ENCODE measurements at places on chromosomes 4 and X. TPM values are rescaled to one million over a fixed set of nuclear protein-coding genes. Genes with fewer than 3 reads are reported as not detected.

MAGEA12 gene
- total RNA-seq = not detected

STPG2 gene
- not detected for total RNA-seq

ALAS2 gene
- total RNA-seq = not detected

CFP gene
- 5.1 TPM for total RNA-seq

FABP2 gene
- not detected for total RNA-seq

EGFL6 gene
- total RNA-seq = 0.12 TPM

DGAT2L6 gene
- not detected for total RNA-seq

PRSS12 gene
- not detected for total RNA-seq

GABRQ gene
- 0.05 TPM for total RNA-seq

SCML2 gene
- total RNA-seq = 4.6 TPM

- H3K4me1 ChIP-seq = no peaks in the 10 kb centered on the region
- peaks cover 2% of the 10 kb centered on the region for H3K27me3 ChIP-seq
- DNase-seq = no peak
- H3K4me3 ChIP-seq = no peak overlapping the region
Observed at GRCh38 chr4:51825341-51825740, 17.6 kb upstream of the DCUN1D4 start.

DNA sequence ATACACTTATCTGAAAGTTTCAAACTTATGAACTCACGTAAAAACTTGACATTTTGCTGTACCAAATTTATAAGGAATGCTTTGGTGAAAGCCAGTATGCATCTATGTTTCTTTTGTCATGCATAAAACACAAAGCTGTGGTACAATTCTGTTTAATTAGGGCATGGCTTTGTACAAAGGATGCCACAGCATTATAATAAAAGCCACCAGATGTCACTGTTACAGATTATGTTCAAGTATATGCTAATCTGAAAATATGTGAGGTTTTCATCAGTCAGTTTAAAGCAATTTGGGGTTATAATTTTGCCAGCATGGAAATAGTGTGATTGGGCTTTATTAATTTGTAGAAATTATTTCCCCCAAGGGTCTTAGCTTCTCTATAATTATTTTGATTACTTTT lies 69.0 kb downstream of the ATOH1 start:
- no peaks in the 10 kb centered on the region for H3K4me1 ChIP-seq
- no peaks in the 10 kb centered on the region for H3K36me3 ChIP-seq
- no peaks in the 10 kb centered on the region for H3K27me3 ChIP-seq
- no peak overlapping the region for H3K4me3 ChIP-seq

DNA sequence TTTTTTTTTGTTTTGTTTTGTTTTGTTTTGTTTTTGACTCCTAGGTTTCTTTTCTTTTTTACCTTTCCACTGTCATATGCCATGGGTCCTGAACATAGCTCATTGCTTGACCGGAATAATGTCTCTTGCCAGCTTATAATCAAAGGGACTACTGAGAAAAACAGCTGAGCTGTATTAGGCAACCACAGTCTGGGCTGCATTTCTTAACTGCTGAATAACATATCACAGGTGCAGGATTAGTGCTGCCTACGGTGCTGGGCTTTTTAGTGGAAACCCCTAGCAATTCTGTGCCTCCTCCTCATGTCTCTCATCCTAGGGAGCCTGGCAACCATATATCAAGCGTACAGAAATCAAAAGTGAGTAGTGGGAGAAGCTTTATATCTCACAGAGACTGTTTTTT lies 333.5 kb downstream of the BMPR1B start:
- peaks cover 3% of the 10 kb centered on the region for H3K27me3 ChIP-seq
- H3K36me3 ChIP-seq = no peaks in the 10 kb centered on the region
- H3K27ac ChIP-seq = no peak overlapping the region
- no peak overlapping the region for H3K4me3 ChIP-seq

- H3K4me1 ChIP-seq = no peaks in the 10 kb centered on the region
- no peak overlapping the region for H3K27ac ChIP-seq
- H3K36me3 ChIP-seq = peaks cover 10% of the 10 kb centered on the region
- H3K27me3 ChIP-seq = no peaks in the 10 kb centered on the region
- DNase-seq = no peak
- H3K4me3 ChIP-seq = no peak overlapping the region
Observed at GRCh38 chrX:40661489-40661888, 14.1 kb upstream of the CXorf38 start.

- no peak overlapping the region for H3K4me3 ChIP-seq
- no peaks in the 10 kb centered on the region for H3K27me3 ChIP-seq
- H3K4me1 ChIP-seq = no peaks in the 10 kb centered on the region
- no peak overlapping the region for H3K27ac ChIP-seq
- no peak for DNase-seq
Observed at GRCh38 chrX:34325460-34325859, 193.3 kb upstream of the FAM47A start.

- H3K27me3 ChIP-seq = no peaks in the 10 kb centered on the region
- H3K4me1 ChIP-seq = no peaks in the 10 kb centered on the region
- no peak for DNase-seq
- no peak overlapping the region for H3K27ac ChIP-seq
Observed at GRCh38 chrX:12153317-12153716, 15.0 kb downstream of the FRMPD4 start.

GRCh38 chr4:19809989-19810388 lies 441.7 kb upstream of the SLIT2 start:
- no peak overlapping the region for H3K4me3 ChIP-seq
- no peak overlapping the region for H3K27ac ChIP-seq
- no peaks in the 10 kb centered on the region for H3K27me3 ChIP-seq
- no peaks in the 10 kb centered on the region for H3K4me1 ChIP-seq

DNA sequence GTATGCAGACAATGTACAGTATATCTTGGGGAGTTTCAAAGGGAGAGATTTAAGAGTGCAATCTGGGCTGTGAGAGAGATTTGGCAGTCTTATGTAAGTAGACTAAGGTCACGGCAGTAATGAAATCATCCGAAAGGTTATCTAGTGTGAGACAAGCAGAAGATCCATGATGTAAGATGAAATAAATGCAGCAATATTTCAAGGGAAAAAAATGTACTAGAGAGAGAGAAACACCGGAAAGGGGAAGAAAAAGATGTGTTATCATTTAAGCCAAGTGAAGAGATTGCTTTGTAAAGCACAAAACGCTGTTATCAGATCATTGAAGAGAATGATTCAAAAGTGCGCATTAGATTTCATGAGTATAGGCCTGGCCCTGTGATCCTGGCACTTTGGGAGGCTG lies 88.4 kb upstream of the GUCY1A1 start:
- H3K4me3 ChIP-seq = no peak overlapping the region
- DNase-seq = no peak
- H3K27ac ChIP-seq = no peak overlapping the region
- H3K4me1 ChIP-seq = peaks cover 5% of the 10 kb centered on the region
- H3K27me3 ChIP-seq = no peaks in the 10 kb centered on the region
- no peaks in the 10 kb centered on the region for H3K36me3 ChIP-seq

GRCh38 chr4:30912098-30912714 lies 192.0 kb downstream of the PCDH7 start:
- no peak for DNase-seq
- no peak overlapping the region for H3K27ac ChIP-seq

DNA sequence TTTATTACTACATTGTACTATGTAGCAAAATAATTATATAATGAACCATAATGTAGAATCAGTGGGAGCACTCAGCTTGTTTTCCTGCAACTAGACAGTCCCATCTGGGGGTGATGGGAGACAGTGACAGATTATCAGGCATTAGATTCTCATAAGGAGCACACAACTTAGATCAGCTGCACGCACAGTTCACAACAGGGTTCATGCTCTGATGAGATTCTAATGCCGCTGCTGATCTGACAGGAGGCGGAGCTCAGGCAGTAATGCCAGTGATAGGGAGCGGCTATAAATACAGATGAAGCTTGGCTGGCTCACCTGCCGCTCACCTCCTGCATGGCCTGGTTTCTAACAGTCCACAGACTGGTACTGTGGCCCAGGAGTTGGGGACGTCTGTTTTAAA lies 199.2 kb downstream of the MAB21L2 start:
- H3K4me3 ChIP-seq = no peak overlapping the region
- no peak for DNase-seq
- H3K36me3 ChIP-seq = peaks cover 6% of the 10 kb centered on the region
- H3K27me3 ChIP-seq = no peaks in the 10 kb centered on the region
- H3K27ac ChIP-seq = no peak overlapping the region
- no peaks in the 10 kb centered on the region for H3K4me1 ChIP-seq

DNA sequence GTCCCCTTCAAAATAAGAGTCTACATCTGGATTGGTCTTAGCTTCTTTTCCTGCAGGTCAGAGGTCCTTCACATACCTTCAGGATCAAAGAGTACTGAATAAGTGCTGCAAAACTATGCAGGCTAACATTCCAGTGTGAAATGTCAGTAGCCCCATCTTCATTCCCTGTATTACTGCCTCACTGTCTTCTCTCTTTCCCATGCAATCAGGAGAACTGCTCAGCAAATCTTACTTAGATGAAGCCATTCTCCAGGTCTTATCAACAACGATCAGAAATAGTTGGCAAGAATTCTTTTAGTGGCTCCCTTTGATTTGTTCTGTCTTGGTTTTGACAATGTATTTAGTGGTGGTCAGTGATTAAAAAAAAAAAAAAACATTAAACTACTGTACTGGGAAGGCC lies 26.0 kb upstream of the IQCM start:
- no peaks in the 10 kb centered on the region for H3K36me3 ChIP-seq
- H3K4me3 ChIP-seq = no peak overlapping the region
- no peaks in the 10 kb centered on the region for H3K27me3 ChIP-seq
- no peak overlapping the region for H3K27ac ChIP-seq
- H3K4me1 ChIP-seq = no peaks in the 10 kb centered on the region
- DNase-seq = no peak

GRCh38 chr4:12293906-12294525 lies 865.3 kb upstream of the HS3ST1 start:
- no peaks in the 10 kb centered on the region for H3K27me3 ChIP-seq
- H3K27ac ChIP-seq = no peak overlapping the region
- no peak overlapping the region for H3K4me3 ChIP-seq
- no peak for DNase-seq
- no peaks in the 10 kb centered on the region for H3K36me3 ChIP-seq
- H3K4me1 ChIP-seq = no peaks in the 10 kb centered on the region

DNA sequence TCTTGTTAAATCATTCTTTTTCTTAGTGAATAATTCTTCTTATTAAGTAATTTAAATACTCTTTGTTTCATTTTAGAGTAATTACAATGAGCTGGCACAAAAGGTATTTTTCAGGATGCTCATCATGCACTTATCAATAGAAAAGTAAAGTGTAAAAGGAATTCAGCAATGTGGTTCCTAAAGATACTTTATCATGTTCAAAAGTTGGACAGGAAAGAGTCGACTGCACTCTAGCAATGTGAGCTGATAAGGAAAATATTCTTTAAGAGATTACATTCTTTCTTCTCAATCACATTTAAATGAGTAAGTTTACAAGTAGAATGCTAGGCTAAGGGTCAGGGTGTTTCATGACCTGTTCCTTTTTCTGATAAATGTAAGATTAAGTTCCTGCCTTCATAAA lies 609.5 kb upstream of the FAM241A start:
- H3K27ac ChIP-seq = no peak overlapping the region
- H3K27me3 ChIP-seq = no peaks in the 10 kb centered on the region
- DNase-seq = no peak
- no peaks in the 10 kb centered on the region for H3K36me3 ChIP-seq
- no peaks in the 10 kb centered on the region for H3K4me1 ChIP-seq

GRCh38 chr4:41070516-41071281 lies 143.6 kb downstream of the APBB2 start:
- DNase-seq = no peak
- no peak overlapping the region for H3K27ac ChIP-seq
- H3K36me3 ChIP-seq = no peaks in the 10 kb centered on the region
- no peaks in the 10 kb centered on the region for H3K4me1 ChIP-seq

- H3K27me3 ChIP-seq = no peaks in the 10 kb centered on the region
- H3K27ac ChIP-seq = no peak overlapping the region
- H3K4me1 ChIP-seq = no peaks in the 10 kb centered on the region
- no peaks in the 10 kb centered on the region for H3K36me3 ChIP-seq
Observed at GRCh38 chr4:137735561-137736104, 203.3 kb upstream of the PCDH18 start.

- no peak overlapping the region for H3K27ac ChIP-seq
- no peak for DNase-seq
- no peaks in the 10 kb centered on the region for H3K4me1 ChIP-seq
- H3K27me3 ChIP-seq = no peaks in the 10 kb centered on the region
- no peak overlapping the region for H3K4me3 ChIP-seq
- no peaks in the 10 kb centered on the region for H3K36me3 ChIP-seq
Observed at GRCh38 chrX:142238536-142238935, 33.4 kb upstream of the MAGEC2 start.

GRCh38 chr4:1463088-1463926 lies 57.1 kb upstream of the NKX1-1 start:
- no peak overlapping the region for H3K27ac ChIP-seq
- no peak for DNase-seq
- no peaks in the 10 kb centered on the region for H3K36me3 ChIP-seq
- H3K27me3 ChIP-seq = peaks cover 18% of the 10 kb centered on the region
- no peaks in the 10 kb centered on the region for H3K4me1 ChIP-seq

- no peak overlapping the region for H3K27ac ChIP-seq
- no peaks in the 10 kb centered on the region for H3K36me3 ChIP-seq
- no peak overlapping the region for H3K4me3 ChIP-seq
- H3K27me3 ChIP-seq = no peaks in the 10 kb centered on the region
- H3K4me1 ChIP-seq = no peaks in the 10 kb centered on the region
Observed at GRCh38 chr4:172042714-172043114, 229.5 kb downstream of the GALNTL6 start.

DNA sequence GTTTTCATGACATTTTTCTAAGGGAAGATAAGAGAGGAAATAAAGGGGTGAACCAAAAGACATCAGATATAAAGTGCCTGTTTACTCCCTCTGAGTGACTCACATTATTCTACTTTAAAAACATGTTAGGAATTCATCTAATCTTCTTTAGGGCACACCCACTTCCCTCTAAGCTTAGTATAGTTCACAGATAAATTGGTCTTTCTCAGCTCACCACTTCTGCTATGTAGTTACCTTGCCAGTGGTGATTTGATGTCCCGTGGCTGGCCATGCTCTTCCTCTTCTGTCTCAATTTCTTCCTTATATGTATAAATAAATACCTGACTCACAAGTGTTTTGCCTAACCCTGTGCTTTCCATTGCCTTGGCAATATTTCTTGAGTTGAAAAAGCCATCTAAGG lies 96.8 kb downstream of the PDLIM5 start:
- no peak for DNase-seq
- no peak overlapping the region for H3K27ac ChIP-seq
- no peaks in the 10 kb centered on the region for H3K4me1 ChIP-seq
- H3K36me3 ChIP-seq = peaks cover 10% of the 10 kb centered on the region

- H3K27me3 ChIP-seq = peaks cover 3% of the 10 kb centered on the region
- H3K4me1 ChIP-seq = no peaks in the 10 kb centered on the region
- H3K27ac ChIP-seq = no peak overlapping the region
- no peak overlapping the region for H3K4me3 ChIP-seq
- DNase-seq = no peak
Observed at GRCh38 chr4:185837415-185838103, 25.6 kb upstream of the SORBS2 start.

- no peaks in the 10 kb centered on the region for H3K36me3 ChIP-seq
- H3K27ac ChIP-seq = no peak overlapping the region
- H3K4me1 ChIP-seq = no peaks in the 10 kb centered on the region
- no peak for DNase-seq
- H3K4me3 ChIP-seq = no peak overlapping the region
Observed at GRCh38 chr4:123682931-123683330, 286.3 kb downstream of the SPRY1 start.

DNA sequence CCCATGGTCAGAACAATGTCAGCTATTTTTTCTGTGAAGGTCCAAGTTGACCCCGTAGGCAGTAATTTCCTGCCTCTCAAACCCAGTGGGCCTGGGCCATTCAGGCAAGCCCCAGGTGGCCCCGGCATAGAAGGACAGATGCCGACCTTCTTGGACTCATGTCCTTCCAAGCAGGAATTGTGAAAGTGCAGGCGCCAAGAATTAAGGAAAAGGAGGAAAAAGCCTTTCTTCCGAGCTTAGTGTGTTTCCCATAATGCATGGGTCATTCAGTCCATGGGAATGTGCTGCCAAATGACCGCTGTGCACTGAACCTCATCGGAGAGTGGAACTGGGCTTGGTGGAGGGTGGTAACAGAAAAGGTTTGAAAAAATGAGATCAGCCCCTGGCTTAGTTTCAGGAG lies 196.5 kb upstream of the HS3ST1 start:
- H3K4me1 ChIP-seq = no peaks in the 10 kb centered on the region
- no peak overlapping the region for H3K27ac ChIP-seq
